SW 1271 (cell line): ENCODE measurements at places on chromosomes 12 and 14.
A peak's percentile ranks its signal among the peaks of the same experiment; 100 is the strongest.

GRCh38 chr12:116093915-116094314 lies 183.6 kb downstream of the MED13L start:
- no peak for DNase-seq

DNA sequence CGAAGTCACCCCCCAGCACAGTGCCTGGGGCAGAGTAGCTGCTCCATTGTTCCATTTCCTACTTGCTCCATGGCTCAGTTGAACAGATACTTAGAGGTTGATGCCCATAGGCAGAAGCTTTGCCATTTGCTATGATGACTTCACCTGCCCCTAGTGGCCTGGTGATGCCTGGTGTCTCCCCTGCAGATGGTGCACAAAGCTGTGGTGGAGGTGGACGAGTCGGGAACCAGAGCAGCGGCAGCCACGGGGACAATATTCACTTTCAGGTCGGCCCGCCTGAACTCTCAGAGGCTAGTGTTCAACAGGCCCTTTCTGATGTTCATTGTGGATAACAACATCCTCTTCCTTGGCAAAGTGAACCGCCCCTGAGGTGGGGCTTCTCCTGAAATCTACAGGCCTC lies 10.6 kb downstream of the SERPINA5 start:
- no peak for DNase-seq

DNA sequence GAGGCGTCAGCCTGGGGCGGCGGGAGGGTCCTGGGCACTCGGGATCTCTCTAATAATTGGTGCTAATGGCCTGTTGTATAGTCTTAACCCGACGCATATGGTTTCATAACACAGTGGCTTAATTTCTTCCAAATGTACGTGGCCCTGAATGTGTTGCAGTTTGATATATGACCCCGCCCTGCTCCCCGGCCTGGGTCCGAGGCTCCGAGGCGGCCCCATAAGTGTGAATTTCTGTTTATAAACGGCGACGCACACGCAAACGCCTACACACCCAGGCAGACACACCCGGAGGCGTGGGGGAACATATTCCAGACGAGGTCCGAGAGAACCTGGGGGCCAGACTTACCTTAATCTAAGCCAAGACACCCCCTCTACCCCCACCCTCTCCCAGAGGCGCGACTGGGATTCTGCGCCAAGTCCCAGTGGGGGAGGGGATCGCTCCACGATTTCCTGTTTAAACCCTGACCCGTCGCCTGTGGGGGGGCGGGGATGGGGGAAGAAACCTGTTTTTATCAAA lies 9.7 kb upstream of the HOXC6 start:
- peak; percentile 48 for DNase-seq

GRCh38 chr14:87148655-87149054 lies 844.3 kb downstream of the GALC start:
- DNase-seq = no peak

GRCh38 chr12:20472102-20472782 lies 103.9 kb downstream of the PDE3A start:
- no peak for DNase-seq

- DNase-seq = no peak
Measured at GRCh38 chr12:130982565-130983225, 29.0 kb downstream of the ADGRD1 start.

DNA sequence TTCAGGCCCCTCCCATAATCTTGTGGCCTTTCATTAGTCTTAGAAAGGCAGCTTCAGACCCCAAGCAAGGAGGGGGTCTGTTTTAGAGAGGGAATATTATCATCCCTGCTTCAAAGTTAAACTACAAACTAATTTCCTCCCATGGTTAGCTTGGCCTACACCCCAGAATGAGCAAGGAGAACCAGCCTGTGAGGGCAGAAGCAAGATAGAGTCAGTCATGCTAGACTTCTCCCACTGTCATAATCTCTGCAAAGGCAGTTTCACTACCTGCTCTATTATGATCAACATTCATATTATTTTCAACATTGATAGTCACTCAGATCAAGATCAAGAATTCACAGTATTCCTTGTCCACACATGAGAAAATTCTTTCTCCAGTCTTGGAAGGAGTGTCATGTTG lies 105.1 kb downstream of the GXYLT1 start:
- DNase-seq = no peak

DNA sequence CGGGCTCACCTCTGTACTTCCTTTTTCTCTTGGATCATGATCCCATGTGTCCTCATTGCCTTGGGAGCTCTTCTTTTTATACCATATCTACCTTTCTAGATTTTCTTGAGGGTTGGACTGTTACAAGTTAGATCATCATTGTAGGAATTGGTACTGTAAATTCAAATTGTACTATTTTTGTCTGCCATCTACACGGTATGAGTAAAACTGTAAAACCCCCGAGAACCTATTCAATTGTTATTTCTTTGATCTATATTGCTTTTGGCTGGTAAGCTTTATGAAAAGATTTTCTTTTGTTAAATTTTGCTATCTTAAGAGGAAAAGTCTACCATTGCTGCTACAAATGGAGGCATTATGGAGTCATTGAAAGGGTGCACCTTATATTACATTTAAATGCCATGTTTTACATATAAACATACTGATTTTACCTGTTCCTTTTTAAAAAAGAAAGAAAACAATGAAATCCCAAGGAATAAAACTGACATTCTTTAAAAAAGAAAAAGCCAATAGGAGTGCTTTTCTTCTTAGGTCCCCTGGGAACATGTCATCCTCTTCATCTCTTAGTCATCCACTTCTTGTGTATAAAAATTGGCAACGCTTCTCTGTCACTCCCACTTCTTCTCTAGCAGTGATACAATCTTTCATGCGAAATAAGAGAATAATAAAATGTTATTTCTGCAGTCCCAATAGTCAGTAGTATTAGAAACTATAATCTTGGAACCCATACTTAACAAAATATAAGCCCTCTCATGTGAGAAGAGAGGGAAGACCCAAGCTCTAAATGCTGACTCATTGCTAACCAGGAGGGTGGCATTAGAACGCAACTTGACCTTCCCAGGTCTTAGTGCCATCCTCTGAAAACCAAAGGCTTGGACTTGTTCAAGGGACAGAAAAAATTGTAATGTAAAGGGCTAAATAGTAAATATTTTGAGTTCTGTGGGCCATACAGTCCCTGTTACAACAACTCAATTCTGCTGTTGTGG lies 20.4 kb downstream of the RGS6 start:
- no peak for DNase-seq

DNA sequence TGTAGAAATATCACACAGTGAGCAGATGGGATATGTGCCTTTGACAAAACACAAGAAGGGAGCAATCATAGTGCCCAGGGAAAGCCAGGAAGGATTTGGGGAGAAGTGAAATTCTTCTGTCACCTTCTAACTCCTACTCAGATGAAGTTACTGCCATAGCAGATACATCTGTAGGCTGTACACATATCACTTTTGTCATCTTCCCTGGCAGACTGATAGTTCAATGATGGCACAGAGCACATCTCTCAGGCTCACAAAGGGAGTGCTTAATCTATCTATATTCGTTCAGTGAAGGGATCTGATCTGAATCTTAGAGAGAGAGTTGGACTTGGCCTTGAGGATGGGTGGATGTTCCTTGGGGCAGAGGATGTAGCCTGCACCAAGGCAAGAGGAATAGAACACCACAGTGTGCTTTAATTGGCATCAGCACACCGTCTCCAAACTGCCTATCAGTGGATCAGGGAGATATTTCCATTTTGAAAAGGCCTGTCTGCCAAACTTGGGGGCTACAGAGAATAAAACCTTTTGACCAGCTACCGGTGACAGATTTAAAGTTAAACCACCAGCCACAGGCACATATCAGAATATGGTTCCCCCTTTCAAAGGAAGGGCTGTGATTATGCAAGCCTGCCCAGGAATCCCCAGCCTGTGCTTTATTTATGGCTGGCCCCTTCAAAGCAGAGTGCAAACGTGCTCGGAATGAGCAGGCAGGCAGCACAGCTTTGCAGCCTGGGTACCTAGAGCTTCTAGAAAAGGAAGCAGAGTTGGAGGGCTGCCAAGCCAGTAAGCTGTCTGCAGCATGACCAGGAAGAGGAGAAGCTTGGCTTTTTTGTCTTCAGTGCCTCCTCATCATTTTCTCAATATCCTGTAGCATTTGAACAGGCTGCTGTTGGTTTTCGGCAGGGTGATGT lies 165.5 kb upstream of the DYRK2 start:
- no peak for DNase-seq

- no peak for DNase-seq
Measured at GRCh38 chr14:101891471-101891870, 72.9 kb upstream of the DYNC1H1 start.

- DNase-seq = no peak
Measured at GRCh38 chr12:127162902-127163301, 1104.1 kb upstream of the TMEM132C start.

- DNase-seq = no peak
Measured at GRCh38 chr12:22765421-22766130, 140.6 kb downstream of the ETNK1 start.

DNA sequence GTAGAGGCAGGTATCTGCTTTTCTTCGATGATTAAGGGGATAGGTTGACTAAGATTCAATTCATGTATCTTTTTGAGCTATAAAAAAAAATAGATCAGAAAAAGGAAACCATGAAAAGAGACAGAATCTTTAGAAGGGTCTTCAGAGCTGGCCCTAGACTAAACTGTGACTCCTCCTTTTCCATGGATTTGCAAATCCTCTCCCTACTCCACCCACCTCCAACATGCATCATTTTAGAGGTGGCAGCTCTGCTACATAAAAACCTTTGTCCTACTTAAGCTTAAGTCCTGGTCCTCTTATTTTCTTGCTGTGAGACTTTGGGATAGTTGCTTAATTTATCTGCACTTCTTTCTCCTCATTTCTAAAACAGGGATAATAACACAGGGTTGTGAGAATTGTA lies 48.4 kb upstream of the LIMA1 start:
- no peak for DNase-seq

DNA sequence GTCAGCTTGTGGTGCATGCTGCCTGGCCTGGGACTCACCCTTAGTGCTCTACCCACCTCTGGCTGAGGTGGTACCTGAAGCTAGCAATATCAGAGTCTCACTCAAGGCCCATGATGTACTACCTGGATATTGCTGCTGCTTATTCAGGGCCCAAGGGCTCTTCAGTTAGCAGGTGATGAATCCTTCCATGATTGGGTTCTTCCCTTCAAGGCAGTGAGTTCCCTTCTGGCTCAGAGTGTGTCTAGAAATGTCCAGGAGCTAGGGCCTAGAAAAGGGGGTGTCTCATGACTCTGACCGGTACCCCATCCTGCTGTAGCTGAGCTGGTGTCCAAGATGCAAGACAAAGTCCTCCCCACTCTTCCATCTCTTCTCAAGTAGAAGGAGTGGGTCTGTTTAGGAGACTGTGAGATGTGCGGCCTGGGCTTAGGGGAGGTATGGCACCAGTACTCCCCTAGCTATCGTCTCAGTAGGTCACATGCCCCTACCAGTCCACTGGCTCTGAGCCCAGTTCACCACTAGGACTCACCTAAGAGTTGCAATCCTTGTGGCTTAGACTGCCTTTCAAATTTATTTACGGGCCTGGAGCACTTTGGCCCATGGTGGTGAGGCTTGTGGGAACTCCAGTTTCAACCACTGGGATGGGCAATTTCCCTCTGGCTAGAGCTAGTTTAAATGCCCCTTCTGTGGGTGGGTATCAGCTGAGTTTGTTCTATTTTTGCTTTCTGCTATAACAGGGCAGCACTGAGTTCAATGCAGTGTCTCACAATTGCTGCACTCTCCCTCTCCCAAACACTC lies 12.2 kb downstream of the PRORP start:
- no peak for DNase-seq

GRCh38 chr14:93928184-93929047 lies 1.3 kb downstream of the FAM181A start:
- DNase-seq = no peak

- peak; percentile 12 for DNase-seq
Measured at GRCh38 chr14:25237845-25238244, 187.9 kb upstream of the STXBP6 start.

GRCh38 chr14:91456283-91456682 lies 38.7 kb upstream of the CCDC88C start:
- DNase-seq = no peak

- DNase-seq = no peak
Measured at GRCh38 chr12:125786143-125786542, 720.9 kb downstream of the AACS start.
